H4 (cell line): ENCODE measurements at places on chromosomes 2 and 18. TPM values are rescaled to one million over a fixed set of nuclear protein-coding genes. Genes with fewer than 3 reads are reported as not detected.

GRCh38 chr2:38622210-38622609 is 19.5 kb upstream of the HNRNPLL start:
- no peak for DNase-seq

DNA sequence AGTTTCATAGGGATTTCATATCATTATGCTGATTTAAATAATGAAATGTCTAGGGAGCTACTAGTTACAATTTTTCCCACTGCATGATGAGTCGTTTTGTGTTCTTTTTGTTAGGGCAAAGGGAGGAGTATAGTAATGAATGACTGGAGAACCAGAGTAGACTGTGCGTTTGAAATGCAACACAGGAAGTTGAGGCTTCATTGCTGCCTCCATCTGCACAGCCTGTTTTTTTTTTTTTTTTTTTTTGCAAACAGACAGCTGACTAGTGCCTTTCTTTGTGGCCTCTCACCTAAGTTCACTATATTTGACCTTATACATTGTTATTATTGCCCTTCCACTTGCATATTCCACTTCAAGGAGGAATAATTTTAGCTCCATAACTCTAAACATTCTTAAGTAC is 286.7 kb upstream of the LRRTM1 start:
- no peak for DNase-seq

The SCN9A gene
- total RNA-seq = 3.3 and 3.9 TPM in 2 replicates

The LAMA1 gene
- 3.2 and 4.7 TPM in 2 replicates for total RNA-seq

The SIX3 gene
- total RNA-seq = not detected in 2 replicates

The KIF5C gene
- 1.7 and 2.6 TPM in 2 replicates for total RNA-seq

DNA sequence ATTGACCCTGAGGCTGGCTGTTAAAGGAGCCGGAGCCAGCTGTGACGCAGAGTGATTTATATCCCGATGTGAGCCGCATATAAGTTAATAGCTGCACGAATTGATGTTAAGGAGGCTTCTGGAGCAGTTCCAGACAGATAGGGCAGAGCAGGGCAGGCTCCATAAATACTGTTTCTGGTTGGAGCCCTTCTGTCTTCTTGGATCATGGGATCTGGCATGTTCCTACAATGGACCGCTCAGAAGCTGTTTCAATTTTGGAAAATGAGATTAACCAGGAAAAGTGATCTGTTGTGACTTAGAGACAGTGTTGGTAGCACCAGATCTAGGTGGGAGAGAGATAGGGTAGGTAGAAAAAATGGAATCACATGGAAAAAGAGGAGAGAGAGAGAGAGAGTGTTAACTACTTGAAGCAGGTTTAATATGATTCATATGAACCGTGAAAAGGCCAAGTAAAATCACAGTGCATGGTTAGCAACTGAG is 4.8 kb upstream of the IGFBP5 start:
- DNase-seq = no peak

The ANKZF1 gene
- 9.2 and 17.2 TPM in 2 replicates for total RNA-seq

GRCh38 chr18:63054901-63055584 is 264.5 kb downstream of the BCL2 start:
- DNase-seq = no peak

GRCh38 chr2:190978389-190979053 is 35.5 kb downstream of the STAT1 start:
- DNase-seq = no peak

The CCDC150 gene
- 1.4 and 2.3 TPM in 2 replicates for total RNA-seq

- DNase-seq = peak; percentile 83
These were observed 136.1 kb upstream of the PID1 start for GRCh38 chr2:229407170-229407569.

DNA sequence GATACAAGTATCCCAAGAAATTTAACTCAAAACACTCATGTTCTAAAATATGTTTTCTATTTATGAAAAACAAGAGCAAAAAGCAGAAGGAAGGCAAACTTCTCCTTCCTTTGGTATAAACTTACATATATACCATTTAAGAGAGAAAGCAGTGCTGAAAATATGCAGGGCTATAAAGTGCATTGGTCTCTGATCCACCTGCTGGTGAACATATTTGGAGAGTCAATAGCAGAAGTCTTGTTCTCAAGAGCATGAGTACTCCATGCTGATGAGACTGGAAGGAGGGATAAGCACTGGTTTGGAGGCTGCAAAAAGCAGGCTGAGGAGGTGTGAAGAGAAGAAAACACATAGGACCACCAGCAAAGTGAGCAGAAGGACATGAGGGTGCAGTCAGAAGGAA is 391.2 kb downstream of the STK39 start:
- DNase-seq = no peak

DNA sequence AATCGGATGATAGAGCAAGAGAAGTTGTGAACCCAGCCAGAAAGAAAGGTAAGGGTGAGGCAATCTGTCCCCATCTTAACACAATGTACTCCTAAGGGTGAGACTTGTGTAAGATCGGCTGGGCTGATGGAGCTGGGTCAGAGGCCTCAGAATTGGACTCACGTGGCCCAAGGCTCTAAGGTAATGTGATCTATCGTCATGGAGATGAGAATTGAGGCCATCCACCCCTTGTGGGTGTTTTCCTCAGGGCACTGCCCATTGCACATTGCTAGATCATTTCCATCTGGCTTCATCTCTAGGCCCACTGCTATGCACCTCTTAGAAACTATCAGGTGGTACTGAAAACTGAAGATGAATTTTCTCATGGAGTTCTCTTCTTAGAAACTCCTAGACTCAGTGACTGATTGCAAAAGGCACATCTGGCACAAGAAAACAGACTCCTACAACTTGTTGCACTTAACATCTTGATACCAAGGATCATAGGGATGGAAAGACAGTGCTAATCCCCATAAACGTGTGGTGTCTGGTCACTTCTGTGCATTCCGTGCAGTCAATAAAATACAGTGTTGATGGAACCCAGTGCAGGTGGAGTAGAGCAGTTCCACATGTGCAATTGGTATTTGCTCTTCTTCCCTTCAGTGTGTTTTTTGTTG is 228.9 kb upstream of the FOSL2 start:
- no peak for DNase-seq

DNA sequence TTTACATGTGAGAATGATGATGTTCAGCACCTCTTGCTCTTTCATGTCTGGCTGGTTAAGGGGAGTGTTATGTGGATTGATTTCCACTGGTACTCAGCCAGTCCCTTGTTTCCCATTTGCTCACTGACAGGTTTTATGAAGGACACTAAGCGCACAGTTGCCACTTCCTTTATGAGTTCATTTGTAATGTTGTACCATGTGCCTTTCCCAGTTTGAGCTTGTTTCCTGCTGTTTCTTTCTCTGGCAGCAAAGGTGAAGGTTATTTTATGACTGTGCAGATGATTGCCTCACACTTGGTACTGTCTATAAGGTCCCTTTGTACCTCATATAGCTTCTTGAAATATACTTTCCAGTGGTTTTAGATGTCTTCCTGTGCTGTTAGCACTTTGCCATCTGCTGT is 1700.5 kb upstream of the TMEFF2 start:
- no peak for DNase-seq

GRCh38 chr18:9353596-9353995 is 19.0 kb downstream of the TWSG1 start:
- no peak for DNase-seq

DNA sequence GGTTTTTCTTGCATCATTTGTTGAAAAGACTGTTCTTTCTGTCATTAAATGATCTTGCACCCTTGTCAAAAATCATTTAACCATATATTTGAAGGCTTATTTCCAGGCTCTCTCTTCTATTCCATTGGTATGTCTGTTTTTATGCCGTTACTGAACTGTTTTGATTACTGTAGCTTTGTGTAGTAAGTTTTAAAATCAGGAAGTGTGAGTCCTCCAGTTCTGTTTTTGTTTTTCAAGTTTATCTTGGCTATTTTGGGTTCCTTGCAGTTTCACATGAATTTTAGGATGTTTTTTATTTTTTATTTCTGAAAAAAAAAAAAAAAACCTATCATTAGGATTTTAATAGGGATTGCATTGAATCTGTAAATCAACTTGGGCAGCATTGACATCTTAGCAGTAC is 39.0 kb downstream of the SLC39A10 start:
- DNase-seq = no peak

DNA sequence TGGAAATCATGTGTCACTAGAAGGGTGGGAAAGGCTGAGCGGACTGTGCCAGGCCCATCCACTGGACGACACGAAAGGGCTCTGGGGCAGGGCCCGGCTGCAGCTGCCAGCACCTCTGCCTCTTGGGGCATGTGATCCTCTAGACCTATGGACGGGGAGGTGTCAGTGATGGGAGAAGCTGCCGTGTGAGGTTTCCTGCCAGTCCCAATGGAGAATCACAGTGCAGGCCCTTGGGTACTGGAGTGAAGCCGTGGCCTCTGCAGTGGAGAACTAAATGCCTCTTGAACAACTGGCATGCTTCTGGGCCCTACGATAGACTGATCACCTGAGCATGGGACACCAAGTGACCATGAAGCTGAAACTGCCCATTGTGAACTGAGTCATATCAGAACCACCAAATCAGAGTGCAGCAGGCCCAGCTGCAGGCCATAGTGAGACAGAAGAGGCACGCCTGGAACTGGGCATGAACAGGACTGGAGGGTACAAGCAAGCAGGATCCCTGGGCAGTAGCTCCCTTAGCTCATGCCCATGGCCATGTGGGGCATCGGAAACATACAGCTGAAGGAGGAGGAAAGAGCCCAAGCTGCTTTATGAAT is 18.8 kb upstream of the RHOB start:
- DNase-seq = no peak

The SYT4 gene
- 0.37 and 0.92 TPM in 2 replicates for total RNA-seq
